Heart right ventricle (tissue), 16 donors: ENCODE measurements at places on chromosomes 11 and 22. TPM values are rescaled to one million over a fixed set of nuclear protein-coding genes. Genes with fewer than 3 reads are reported as not detected.

- no peak overlapping the region for H3K4me3 ChIP-seq
- no peaks in the 10 kb centered on the region for H3K36me3 ChIP-seq
- no peak for DNase-seq
- no peaks in the 10 kb centered on the region for H3K4me1 ChIP-seq
- H3K27me3 ChIP-seq: peaks cover 5% of the 10 kb centered on the region
- H3K27ac ChIP-seq: no peak overlapping the region
Observed at GRCh38 chr11:63227521-63228107, 15.8 kb downstream of the SLC22A25 start.

DNA sequence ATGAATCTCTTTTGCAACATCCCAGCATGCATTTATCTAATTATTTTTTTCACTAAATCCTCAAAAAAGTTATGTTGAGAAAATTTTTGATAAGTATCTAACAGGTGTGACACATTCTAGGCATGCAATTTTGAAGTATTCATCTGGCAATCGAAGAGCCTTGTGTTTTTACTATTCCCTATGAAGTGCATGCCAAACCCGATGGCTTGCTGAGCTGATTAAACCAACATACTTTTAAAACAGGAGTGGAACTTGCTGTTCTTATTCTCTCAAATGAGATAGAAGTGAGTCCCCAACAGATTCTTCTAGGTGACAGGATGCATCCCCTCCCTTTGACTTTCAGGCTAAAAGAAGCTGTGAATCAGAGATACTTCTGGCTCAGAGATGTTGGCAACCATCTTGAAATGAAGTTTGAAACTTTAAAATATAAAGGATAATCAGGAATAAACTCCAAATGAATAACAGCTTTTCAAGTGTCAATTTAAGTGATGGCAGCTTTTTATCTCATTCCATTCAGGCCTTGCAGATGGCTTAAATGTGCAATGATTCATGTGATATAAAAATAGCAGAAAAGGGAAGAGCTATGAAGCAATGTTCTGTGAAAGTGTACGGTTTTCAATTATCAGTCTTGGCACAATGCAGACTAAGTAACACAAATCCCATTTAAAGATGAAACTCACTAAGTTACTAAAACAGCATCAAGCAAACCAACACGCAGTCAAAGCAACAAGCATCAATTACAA is 67.7 kb downstream of the APOL5 start:
- no peak overlapping the region for H3K4me3 ChIP-seq
- H3K4me1 ChIP-seq: peaks cover 55% of the 10 kb centered on the region
- no peak overlapping the region for H3K27ac ChIP-seq

- H3K36me3 ChIP-seq: no peaks in the 10 kb centered on the region
- H3K27me3 ChIP-seq: no peaks in the 10 kb centered on the region
- H3K4me3 ChIP-seq: no peak overlapping the region
- H3K4me1 ChIP-seq: no peaks in the 10 kb centered on the region
Observed at GRCh38 chr11:100849009-100849900, 162.2 kb downstream of the ARHGAP42 start.

DNA sequence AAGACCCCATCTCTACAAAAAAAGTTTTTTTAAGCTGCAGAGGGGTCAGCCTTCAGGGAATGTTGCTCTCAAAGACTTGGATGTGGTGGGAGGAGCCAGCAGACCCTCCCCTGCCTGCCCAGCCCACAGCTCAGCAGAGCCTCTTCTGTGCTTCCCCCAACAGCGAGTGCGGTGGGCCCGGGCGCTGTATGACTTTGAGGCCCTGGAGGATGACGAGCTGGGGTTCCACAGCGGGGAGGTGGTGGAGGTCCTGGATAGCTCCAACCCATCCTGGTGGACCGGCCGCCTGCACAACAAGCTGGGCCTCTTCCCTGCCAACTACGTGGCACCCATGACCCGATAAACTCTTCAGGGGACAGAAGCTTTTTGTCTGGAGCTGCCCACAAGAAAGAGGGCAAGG is 10.5 kb downstream of the TMA7B start:
- DNase-seq: no peak
- H3K27ac ChIP-seq: no peak overlapping the region
- no peaks in the 10 kb centered on the region for H3K36me3 ChIP-seq

DNA sequence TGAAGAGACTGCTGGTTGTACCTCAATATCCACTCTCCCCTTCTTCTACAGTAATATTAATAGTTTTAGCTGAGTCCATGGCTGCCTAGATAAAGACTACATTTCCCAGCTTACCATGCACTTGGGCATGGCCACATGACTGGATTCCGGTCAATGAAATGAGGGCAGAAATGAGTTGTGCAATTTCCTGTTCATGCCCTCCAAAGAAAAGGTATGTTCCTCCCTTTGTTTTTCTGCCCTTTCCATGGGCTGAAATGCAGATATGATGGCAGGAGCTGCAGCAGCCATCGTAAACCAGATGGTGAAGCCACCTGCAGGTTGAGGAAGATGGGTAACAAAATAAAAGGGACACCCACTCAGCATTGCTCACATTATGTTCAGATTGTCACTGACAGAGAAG is 15.3 kb upstream of the ELFN2 start:
- H3K27me3 ChIP-seq: no peaks in the 10 kb centered on the region
- no peaks in the 10 kb centered on the region for H3K36me3 ChIP-seq
- no peak overlapping the region for H3K27ac ChIP-seq
- no peaks in the 10 kb centered on the region for H3K4me1 ChIP-seq
- H3K4me3 ChIP-seq: no peak overlapping the region

DNA sequence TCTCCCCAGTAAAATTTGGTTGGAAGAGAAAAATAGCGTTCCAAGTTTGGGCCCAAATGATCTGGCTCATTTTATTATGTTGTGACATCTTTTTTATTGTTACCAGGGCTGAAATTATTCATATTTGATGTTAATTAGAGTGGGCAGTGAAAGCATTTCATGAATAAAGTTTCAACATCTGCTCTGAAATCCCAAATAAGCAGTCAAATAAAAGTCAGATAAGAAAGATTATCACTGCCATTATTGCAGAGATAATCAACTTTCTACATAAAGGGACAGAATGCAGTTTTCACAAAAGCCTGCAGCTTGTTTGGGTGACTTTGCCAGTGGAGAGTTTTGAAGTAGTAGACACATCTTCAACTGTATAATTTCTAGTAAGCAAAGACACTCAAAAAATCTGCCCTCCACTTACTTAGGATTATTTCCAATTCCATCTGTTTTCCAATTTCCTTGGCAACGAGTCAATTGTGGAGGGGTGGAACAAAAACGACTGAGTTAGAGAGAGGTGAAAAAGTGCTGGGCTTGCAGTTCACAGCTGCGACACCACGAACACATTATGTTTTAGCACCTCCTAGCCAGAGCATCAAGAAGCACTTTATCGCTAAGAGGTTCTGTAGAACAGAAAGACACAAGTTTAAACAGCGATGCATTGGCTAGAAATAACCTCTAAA is 9.0 kb downstream of the TECTA start:
- H3K36me3 ChIP-seq: no peaks in the 10 kb centered on the region
- no peak for DNase-seq
- peaks cover 16% of the 10 kb centered on the region for H3K4me1 ChIP-seq

DNA sequence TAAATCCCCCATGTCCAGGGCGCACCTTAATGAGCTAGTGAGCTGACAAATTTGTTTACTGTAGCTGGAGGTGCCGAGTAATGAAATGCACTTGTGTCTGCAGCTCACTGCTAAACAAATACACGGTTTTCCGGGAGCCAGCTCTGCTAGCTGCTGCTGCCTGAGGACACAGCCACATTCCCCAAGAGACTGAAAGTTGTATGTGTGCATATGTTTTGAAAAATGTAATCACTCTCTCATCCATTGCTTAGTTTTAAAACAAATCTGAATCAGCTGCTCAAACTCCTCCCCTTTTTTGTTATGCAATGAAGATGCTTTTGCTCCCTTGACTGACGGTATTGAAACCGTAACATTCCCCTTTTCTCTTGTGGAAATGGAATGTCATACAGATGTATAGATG is 62.4 kb upstream of the NNMT start:
- peaks cover 56% of the 10 kb centered on the region for H3K4me1 ChIP-seq
- H3K4me3 ChIP-seq: no peak overlapping the region
- no peak for DNase-seq
- H3K27me3 ChIP-seq: no peaks in the 10 kb centered on the region
- no peak overlapping the region for H3K27ac ChIP-seq

DNA sequence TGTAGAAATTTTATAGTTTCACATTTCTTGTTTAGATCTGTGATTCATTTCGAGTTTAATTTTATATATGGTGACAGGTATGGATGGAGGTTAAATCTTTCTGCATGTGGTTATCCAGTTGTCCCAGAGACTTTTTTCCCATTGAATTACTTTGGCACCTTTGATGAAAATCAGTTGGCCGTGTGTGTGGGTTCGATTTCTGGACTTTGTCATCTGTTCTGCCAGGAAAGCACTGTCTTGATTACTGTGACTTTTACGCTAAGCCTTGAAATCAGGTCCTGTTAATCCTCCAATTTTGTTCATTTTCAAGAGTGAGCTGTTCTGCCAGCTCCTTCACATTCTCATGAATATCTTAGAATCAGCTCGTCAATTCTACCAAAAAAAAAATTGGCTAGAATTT is 107.4 kb downstream of the KCNQ1 start:
- no peak overlapping the region for H3K27ac ChIP-seq
- H3K4me1 ChIP-seq: peaks cover 16% of the 10 kb centered on the region

DNA sequence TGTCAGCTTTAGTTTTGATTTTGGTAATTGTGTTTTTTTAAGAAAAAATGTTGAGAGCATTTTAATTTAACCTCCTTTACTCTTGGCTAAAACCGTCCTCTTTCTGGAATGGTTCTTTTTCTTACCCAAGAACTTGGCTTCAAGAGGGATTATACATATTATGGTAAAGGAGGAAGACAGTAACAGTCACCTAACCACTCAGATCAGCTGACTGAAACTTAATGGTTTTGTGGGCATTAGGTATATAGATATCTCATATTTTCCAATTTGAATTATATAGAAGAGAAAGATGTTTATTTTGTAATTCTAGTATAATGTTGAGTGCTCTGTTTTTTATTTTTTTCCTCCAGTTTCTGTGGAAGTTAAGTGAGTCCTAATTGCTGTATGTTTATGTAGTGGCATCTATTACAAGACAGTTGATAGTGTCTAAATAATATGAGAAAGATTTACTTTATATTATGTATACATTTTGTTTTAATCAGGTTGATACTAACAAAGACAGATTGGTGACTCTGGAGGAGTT is 36.6 kb upstream of the NCR3LG1 start:
- no peaks in the 10 kb centered on the region for H3K4me1 ChIP-seq
- H3K36me3 ChIP-seq: peaks cover 96% of the 10 kb centered on the region
- no peak for DNase-seq

The TRAPPC4 gene
- 36.9 TPM for total RNA-seq

The OR8G1 gene
- not detected for total RNA-seq

The CSF2RB gene
- 1.7 TPM for total RNA-seq

The MS4A15 gene
- not detected for total RNA-seq

The IL18 gene
- 1.5 TPM for total RNA-seq

The TBRG1 gene
- total RNA-seq: 21.5 TPM

The NNMT gene
- 111 TPM for total RNA-seq

The CRYAB gene
- total RNA-seq: 7,942 TPM
